ENCODE measurements at places on chromosomes 2 and 18.

DNA sequence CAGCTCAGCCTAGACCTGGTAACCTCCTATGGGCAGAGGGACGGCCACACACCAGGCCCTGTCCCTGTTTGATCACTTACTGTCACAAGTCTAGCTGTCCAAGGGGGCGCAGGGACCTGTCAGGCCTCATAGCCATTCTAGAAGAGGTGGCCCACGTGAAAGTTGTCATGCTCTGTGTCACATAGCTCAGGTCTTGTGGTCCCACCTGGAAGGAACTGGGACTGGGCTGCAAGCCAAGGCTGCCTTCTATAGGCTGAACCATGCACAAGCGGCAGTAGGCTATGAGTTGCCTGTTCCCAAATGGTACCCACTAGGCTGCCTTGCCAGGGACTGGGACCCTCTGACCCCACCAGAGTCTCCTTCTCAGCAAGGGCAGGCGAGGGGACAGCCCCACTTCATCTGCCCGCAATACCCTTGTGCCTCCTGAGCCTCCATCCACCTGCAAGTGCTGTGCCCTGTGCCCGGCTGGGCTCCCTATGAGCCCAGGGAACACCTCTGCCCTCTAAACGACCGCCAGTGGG is 177.5 kb downstream of the ANAPC1 start:
- no peak for DNase-seq

GRCh38 chr2:183487326-183487725 is 363.1 kb downstream of the NUP35 start:
- no peak for DNase-seq

- no peak for DNase-seq
Observed at GRCh38 chr18:49141491-49141890, 190.7 kb upstream of the SMAD7 start.

GRCh38 chr2:106563195-106563594 is 76.0 kb downstream of the CD8B2 start:
- no peak for DNase-seq

DNA sequence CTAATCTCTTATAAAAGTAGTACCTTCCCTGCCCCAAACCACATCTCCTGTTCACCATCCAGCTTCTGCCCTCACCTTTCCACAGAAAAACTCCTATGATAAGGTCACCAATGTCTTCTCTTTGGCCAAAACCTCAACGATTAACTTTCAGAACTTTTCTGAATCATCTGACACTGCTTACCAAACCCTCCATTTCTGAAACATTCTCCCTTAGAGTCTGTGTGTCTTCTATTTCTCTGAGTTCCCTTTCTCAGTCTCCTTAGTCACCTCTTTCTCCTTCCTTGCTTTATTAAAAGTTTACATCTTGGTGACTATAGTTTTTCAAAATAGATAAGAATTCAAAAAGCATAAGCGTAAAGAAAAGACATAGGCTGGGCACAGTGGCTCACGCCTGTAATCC is 51.3 kb upstream of the SP3 start:
- no peak for DNase-seq

DNA sequence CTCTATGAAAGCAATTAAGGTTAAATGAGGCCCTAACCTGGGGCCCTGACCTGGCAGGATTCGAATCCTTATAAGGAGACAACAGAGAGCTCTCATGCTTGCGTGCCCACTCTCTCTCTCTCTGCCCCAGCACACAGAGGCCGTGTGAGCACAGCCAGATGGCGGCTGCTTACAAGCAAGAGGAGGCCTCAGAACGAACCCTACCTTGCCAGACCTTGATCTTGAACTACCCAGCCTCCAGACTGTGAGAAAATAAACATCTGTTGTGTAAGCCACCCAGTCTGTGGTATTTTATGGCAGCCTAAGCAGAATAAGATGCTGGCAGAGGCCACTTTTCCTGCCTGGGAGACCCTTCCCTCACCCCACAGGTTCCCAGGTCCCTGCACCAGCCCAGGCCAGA is 5.2 kb upstream of the UBE2F start:
- no peak for DNase-seq

All from central memory CD4-positive, alpha-beta T cell (primary cell).